Suppressor macrophage treated with lipopolysaccharide for 1 hour (primary cell): ENCODE measurements at places on chromosomes 1 and 21.

- DNase-seq = peak; percentile 72
Observed at GRCh38 chr1:25913206-25913605, 7.0 kb upstream of the STMN1 start.

- no peak for DNase-seq
Observed at GRCh38 chr1:5526385-5526750, 465.9 kb downstream of the NPHP4 start.

GRCh38 chr1:53681351-53681976, 57.5 kb downstream of the GLIS1 start:
- no peak for DNase-seq

DNA sequence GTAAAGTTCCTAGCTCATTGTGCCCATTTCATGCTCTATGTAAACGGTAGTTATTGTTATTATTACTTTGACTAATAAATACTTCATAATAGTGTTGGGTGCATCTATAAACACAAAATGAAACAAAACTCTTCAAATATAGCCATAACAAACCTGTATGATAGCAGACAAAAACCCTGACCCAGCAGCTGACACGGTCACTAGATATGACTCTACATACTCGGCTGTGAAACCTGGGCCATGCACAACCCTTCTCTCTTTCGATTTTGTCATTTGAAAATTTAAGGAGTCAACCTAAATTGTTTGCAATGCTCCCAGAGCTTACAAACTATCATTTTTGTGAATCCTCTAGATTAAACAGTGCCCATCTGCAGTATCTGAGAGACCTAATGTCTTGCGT, 8.0 kb upstream of the RGS13 start:
- no peak for DNase-seq

- peak; percentile 58 for DNase-seq
Observed at GRCh38 chr1:203287898-203288297, 17.4 kb upstream of the BTG2 start.

- DNase-seq = no peak
Observed at GRCh38 chr1:60427194-60427593, 353.6 kb upstream of the C1orf87 start.

- DNase-seq = peak; percentile 59
Observed at GRCh38 chr1:25695771-25696311, 79.2 kb downstream of the MAN1C1 start.

- DNase-seq = no peak
Observed at GRCh38 chr1:115280064-115280463, 58.0 kb downstream of the NGF start.

GRCh38 chr1:160702100-160702499, 9.5 kb downstream of the CD48 start:
- DNase-seq = no peak

- no peak for DNase-seq
Observed at GRCh38 chr1:73065339-73066041, 783.2 kb upstream of the NEGR1 start.

DNA sequence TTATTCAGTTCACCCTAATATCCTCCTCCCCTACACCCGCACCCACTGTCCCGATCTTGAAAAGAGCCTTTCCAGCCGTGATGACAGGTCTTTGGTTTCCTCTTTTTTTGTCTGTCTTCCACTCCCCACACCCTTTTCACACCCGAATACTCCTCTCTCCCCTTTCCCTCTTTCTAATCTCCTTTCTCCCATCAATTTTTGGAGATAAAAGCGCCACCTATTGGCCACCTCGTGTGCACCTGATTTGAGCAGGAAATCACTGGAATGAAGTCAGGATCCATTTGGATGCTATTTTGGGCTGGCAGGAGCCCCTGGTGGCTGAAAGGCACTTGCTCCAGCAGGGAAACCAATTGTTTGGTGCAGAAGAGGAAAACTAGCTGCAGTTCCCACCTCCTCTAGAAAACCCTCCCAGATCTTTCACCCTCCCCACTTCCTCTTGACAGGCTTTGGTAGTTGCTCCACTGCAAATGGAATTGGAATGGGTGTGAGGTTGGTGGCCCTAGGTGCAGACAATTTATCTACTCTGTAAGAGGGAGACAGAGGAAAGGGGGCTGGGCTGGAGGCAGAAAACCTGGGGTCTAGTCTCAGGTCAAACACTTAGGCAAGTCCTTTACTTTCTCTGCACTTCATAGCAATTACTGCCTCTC, 8.4 kb downstream of the FOXE3 start:
- DNase-seq = peak; percentile 50

DNA sequence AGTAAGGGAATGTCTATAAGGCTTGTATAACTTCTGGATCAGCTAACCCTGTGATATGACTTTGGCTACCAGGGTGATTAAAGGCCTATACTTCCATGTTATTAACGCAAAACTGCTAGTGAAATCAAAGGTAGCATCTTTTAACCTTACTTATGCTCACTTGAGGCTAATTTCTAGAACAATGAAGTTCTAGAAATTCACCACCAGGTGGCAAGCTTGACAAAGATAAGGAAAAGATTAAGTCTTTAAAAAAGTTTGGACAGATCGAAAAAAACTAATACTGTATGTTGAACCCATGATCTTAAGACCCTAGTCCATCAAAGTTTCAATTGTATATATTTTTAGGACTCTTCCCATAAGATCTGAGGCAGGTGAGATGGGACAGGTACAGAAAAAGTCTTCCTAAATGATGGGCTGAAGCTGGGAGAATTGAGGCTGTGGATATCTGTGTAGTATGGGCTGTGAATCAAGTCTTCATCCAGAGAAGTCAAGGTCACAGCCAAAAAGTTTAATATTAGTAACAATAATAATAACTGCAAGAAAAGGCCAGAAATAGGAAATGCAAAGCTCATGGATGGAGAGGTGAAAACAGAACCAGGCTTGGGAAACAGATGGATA, 18.8 kb downstream of the KYAT3 start:
- peak; percentile 48 for DNase-seq

GRCh38 chr1:203075236-203076030, 10.4 kb downstream of the MYOG start:
- DNase-seq = peak; percentile 67

GRCh38 chr1:150789396-150789795, 18.7 kb downstream of the CTSK start:
- peak; percentile 83 for DNase-seq

- no peak for DNase-seq
Observed at GRCh38 chr1:43573066-43573800, 42.5 kb downstream of the PTPRF start.

DNA sequence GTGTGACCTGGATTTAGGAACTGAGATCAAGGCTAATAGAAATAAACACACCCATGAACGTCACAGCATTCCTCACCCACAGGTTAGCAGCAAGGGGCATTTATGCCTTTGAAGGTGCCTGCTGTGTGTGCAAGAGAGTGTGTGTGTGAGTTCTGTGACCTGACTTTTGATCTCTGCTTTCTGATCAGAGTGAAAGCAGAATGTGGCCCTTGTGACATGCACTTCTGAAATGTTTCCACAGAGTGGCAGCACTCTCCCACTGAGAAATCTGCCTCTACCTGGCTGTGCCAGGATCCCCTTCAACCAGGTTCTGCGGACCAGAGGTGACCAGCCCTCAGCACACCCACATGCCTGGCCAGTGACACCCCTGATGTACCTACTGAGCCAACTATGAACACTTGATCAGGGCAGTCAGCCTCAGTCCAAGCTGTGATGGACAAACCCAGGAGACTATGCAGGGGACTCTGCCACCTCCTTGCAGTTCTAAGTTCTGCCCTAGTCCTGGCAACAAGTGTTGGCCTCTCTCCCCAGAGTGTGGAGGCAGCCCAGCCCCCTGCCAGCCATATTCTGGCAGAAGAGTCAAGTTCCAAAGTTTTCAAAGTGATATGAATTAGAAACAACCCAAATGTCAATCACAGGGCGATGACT, 41.0 kb downstream of the RXRG start:
- DNase-seq = peak; percentile 26

DNA sequence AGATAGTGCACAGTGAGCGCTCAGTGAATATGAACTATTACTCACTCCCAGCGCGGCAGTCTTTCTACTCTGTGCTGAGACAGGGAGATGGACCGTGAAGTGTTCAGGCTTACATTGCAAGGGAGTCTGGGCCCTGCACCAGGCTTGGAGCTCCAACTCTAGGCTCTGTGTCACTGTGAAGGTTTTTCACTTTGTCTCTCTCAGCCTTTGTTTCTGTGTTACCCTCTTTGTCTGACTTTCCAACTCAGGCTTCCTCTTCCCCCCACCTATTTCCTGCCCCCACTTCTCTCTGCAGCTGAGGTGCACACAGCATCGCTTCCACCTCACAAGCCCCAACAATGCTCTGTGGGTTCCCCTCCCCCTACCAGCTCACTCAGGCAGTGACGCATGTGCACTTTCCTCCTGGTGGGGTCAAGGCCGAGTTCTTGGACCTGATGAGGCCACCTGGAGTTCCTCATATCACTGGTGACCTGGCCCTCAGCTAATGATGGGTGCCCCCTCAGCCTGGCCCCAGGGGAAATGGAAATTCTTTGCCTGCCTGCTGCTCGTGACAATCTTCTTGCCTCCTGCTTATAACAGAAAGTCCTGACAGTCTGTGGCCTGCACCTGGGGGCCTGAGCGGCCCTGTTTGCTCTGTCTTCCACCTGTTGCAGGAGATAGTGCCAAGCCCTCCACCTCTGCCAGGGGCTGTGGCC, 1.1 kb upstream of the LCK start:
- no peak for DNase-seq

DNA sequence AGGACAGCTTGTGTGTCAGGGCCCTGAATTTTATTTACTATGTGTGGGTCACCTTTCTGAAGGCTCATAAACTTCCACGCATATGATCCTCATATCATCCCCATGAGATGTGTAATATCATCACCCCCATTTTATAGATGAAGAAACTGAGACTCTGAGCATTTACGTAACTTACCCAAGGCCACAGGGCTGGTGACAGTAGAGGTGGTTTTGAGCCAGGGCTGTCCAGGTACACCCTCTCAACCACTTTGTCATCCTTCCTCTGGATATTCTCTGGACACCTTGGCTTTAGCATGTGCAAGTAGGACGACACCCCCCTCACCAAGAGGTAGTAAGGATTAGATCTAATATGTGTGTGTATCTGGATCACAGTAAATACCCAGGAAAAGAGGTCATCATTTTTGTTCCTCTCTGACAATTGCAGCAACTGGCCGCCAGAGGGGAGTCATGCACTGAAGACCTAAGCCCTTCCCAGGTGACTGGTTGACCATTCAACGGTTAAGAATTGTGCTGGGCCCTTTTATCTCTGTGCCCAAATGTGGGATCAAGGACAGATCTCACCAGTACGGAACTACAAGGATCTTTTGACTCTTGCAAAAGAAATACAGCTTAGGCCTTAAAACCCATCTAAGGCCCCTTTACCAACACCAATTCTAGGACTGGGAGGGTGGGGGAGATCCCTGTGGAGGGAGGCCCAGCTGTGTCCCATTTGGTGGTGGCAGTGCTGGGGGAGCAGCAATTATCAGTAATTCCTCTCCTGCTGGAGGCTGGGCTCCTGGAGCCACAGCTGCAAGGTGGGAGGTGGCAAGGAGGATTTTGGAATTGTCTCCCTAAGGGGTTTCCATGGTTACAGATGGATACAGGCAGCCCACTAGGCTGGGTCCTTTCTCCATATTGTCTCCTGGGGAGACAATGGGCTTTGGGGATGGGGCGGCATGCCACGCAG, 13.7 kb upstream of the E2F2 start:
- peak; percentile 85 for DNase-seq

- DNase-seq = peak; percentile 78
Observed at GRCh38 chr1:170562646-170563338, 30.8 kb downstream of the GORAB start.

DNA sequence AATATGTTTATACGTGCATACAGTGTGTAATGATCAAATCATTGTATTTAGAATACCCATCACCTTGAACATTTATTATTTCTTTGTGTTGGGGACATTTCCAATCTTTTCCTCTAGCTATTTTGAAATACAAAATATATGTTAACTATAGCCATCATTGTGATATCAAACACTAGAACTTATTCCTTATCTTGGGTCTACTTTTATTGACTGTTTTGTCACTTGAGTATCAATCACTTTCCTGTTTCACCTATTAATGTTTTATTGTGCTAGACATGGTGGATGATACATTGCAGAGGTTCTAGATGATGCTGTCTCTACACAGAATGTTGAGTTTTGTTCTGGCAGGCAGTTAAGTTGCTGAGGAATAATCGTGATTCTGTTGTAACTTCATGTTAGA, 45.9 kb downstream of the STXBP3 start:
- no peak for DNase-seq

DNA sequence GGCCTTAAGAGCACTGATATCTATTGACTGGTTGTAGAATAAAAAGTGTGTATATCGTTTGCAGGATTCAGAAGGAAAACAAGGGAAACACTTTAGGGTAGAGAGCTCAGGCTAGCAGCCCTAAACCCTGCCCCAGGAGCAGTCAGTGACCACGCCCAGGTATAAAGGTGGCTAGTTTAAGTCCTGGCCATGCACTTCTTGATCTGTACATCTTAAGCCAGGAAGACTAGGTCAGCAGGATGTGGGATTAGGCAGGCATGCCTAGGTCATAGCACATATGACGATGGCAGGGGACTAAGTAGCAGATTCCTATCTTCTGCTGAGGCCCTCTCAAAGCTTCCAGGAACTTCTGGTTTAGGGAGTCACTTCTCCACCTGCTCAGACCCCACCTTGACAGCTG, 158.0 kb upstream of the CD34 start:
- no peak for DNase-seq

GRCh38 chr1:223010582-223011504, 132.2 kb downstream of the TLR5 start:
- no peak for DNase-seq

- DNase-seq = peak; percentile 62
Observed at GRCh38 chr1:226937940-226938725, 2.0 kb upstream of the COQ8A start.

DNA sequence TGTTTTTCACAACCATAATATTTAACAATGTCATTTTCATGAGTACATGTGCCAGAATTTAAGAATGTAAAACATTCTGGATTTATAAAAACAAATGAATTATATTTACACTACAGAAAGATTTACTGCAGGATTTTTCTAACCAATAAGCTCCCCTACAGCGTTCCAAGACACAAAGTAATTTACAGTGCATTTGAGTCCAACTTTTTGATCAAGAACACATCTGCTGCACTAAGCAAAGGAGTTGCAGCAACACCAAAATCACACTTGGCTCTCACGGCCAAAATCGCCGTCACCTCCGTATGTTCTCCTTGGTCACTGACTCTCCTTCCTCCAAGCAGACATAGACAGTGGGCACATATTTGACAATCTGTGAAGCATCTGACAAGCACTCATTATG, 7.7 kb downstream of the VPS26C start:
- DNase-seq = no peak
